ENCODE measurements at places on chromosomes 16 and 17. TPM values are rescaled to one million over a fixed set of nuclear protein-coding genes. Genes with fewer than 3 reads are reported as not detected.

- DNase-seq = no peak
Measured at GRCh38 chr17:39549747-39550573, 57.8 kb downstream of the NEUROD2 start.

CHMP6 gene
- polyA plus RNA-seq = 30.4 TPM

DNA sequence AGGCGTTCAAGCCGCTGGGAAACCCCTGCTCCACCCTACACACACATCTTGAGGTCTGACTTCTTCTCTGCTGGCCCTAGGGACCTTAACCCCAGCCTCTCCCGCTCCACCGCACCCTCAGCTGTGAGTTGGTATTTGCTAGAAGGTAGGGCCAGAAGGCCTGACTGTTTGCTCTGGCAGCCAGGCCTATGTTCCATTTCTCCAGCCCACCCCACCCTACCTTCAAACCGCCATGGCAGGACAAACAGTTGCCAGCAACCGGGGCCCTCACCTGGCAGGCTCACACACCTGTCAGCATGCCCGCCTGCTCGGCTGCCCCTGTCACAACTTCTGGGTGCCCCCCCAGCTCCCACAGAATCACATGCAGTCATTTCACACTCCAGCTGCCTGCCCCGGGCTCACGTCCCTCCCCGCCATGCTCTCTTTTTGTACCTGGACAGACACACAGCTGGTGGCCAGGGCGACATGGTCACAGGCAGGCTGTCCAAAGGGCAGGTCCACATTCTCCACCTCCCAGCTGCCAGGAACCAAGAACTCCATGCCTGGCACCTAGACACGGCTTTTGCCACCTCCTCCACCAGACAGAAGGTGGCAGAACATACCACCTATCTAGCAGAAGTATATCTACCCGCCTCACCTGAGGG is 2.6 kb upstream of the ATP2A3 start:
- no peak for DNase-seq

ZNF19 gene
- polyA plus RNA-seq = 14.3 TPM

DNA sequence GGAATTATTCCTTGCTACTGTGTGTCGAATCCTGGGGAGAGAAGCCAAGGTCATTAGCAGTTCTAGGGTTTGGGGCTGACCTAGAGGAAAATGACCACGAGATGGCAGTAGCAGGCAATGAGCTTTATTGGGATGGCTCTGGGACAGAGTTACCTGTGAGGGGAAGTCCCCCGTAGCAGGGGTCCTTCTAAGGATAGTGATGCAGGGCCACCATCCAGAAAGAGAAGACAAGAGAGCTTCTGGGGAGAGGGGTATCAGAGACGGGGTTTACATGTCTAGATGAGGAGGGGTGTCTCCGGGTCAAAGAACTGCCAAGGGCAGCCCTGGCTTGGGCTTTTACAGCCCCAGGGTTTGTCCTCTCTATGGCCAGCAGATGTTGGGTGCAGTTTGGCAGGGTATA is 6.4 kb upstream of the GGT6 start:
- DNase-seq = peak; percentile 76

GRCh38 chr17:29844339-29845048 is 85.5 kb downstream of the SSH2 start:
- no peak for DNase-seq

DNA sequence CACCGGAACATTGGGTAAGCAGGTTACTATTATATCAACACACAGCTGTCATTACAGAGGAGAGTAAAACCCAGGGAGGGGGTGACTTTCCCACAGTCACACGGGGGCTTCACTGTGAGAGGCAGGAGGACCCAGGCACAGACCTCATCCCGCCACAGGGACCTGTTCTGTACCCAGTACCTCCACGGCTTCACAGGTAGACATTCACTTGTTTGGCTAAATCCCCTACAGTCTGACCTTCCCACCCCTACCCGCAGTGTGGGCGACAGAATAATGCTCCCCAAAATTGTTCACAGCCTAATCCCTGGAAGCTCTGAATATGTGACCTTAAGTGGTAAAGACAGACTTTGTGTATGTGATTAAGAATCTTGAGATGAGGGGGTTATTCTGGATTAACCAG is 16.5 kb downstream of the LITAF start:
- DNase-seq = no peak

GRCh38 chr16:17951378-17951777 is 385.2 kb downstream of the NPIPA8 start:
- no peak for DNase-seq

TNFRSF13B gene
- not detected for polyA plus RNA-seq

GRCh38 chr17:38940404-38940803 is 15.0 kb downstream of the LASP1NB start:
- DNase-seq = no peak

GRCh38 chr16:1895949-1896675 is 22.1 kb downstream of the HS3ST6 start:
- no peak for DNase-seq

DNA sequence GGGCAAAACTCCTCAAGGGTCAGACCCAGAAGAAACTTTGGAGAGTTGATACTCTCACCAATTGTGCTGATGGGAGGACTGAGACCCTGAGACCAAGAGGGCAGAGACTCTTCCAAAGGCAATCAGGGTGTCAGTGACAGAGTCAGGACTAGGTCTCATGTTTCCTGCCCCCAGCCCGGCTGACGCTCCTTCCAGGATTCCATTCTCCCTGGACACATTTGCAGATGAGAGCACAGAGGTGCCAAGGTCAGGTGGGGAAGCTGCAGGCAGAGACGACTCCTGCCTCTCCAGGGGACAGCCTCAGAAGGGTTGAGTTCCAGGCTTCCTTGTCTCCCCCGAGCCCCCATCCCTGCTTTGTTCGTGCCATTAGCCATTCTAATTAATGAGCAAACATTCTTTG is 174.1 kb downstream of the WSCD1 start:
- no peak for DNase-seq

DNA sequence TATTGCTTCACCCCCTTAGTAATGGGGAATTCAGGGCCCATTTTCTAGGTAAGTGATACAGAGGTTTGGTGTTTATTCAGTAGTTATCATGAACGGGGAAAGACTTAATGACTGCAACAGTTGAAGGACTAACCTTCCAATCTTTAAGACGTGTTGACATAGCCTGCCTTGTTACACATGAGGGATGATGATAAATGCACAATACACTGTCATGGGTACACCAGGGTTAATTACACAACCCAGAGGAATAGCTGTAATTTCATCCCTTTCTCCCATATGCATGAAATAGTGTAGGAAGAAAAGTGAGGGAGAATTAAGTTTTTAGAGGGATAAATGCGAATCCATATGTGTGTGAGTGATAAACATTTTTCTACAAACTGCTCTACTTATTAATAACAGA is 10.7 kb downstream of the MYH4 start:
- DNase-seq = no peak

GRCh38 chr17:67105213-67105612 is 60.9 kb downstream of the CACNG1 start:
- no peak for DNase-seq

GRCh38 chr17:70271200-70271599 is 101.9 kb downstream of the KCNJ2 start:
- DNase-seq = no peak

C16orf89 gene
- polyA plus RNA-seq = 4.9 TPM

DNA sequence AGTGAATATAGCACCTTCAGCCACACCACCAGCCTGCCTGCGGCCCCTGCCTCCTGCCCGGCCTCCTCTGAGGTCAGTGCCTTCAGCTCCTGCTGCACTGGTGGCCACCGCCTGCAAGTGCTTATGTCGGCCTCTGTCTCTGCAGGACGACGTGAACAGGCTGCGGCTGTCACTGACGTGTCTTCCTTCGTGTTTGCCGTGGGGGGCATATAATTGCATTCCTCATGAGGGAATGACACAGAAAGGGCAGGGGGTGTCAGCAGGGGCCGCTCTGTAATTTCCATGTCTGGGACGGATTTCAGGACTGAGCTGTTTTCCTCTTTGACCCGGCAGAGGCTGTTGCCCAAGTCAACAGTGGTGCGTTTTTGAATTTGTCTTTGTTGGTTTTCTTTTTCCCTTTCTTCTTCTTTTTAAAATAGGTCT is 28.5 kb downstream of the CMIP start:
- DNase-seq = no peak

DNA sequence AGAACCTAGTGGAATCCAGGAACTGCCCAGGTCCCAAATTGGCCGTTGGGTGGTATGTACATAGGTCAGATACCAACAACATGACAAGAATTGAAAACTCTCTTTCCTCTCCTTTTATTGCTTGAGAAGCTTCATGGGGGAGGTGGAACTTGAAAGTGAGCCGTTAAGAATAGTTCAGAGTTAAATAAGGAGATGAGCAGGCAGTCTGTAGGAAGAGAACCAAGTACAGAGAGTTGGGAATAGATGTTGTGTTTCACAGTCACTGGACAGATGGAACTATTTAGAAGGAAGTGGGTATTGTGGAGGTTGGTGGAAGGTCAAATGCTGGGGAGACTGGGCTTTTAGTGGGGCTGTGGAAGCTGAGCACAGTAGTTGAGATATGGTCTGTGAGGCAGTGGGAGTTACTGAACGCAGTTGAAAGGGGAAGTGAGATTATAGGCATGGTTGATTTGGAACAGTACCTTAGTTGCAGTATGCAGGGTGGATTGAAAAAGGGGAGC is 26.4 kb downstream of the ARHGAP44 start:
- DNase-seq = no peak

CDH8 gene
- polyA plus RNA-seq = 5.5 TPM

KRT40 gene
- not detected for polyA plus RNA-seq

DNAI2 gene
- not detected for polyA plus RNA-seq

GRCh38 chr16:87470332-87470731 is 22.5 kb downstream of the ZCCHC14 start:
- DNase-seq = no peak

GRCh38 chr16:58418601-58419000 is 26.3 kb downstream of the GINS3 start:
- no peak for DNase-seq

- no peak for DNase-seq
Measured at GRCh38 chr17:43446773-43447172, 37.0 kb upstream of the DHX8 start.

GRCh38 chr16:66878067-66878466 is 2.2 kb upstream of the PDP2 start:
- no peak for DNase-seq

DNA sequence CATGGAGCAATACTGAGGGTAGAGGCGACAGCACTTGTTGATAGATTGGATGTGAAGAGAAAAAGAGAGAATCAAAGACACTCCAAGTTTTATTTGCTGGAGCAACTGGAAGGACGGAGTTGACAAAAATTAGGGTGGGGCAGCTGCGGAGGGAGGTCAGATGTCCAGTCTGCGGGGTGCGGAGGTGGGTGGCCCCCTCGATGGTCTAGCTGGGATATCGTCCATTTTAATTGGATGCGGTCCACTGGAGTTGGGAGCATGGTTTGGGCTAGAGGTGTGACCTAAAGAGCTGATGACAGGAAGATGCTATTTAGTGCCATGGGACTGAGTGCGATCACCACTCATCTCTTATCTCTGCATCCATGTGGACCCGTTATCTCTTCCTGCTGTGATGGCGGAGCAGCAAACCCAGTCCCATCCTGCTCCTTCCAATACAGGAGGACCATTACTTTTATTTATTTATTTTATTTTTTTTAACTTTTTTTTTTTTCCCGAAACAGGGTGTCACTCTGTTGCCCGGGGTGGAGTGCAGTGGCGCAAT is 48.3 kb upstream of the CBX4 start:
- DNase-seq = no peak

ITGB3 gene
- 20.7 TPM for polyA plus RNA-seq

VWA3A gene
- 1.6 TPM for polyA plus RNA-seq

DNA sequence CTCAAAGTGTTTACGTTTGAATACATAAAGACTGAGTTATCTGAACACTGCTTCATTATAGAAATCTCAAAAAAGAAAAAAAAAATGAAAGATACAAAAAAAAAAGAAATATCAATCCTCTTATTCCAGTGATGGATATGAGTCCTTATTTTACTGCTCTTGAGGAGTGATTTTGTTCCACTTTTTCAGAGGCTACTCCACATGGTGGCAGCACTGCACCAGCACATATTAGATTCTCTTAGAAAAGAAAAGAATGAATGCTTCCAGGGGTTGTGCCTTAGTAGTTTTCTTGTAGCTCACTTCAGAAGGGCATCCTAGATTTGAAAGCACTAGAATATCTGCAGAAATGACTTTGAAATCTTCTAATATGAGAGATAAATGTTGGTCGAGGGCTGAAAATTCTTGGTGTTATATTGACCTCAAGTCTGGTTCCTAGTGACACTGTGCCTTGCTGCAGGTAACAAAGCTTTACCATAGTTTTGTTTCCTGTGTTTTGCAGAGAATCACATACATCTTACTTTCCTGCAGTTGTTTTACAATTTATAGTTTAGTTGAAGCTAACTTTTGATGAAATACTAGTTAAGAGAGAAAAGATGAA is 25.9 kb downstream of the AP2B1 start:
- DNase-seq = no peak

- no peak for DNase-seq
Measured at GRCh38 chr17:3635474-3636153, 436 bp downstream of the SHPK start.

- no peak for DNase-seq
Measured at GRCh38 chr17:2865228-2865627, 69.0 kb downstream of the RAP1GAP2 start.

DNA sequence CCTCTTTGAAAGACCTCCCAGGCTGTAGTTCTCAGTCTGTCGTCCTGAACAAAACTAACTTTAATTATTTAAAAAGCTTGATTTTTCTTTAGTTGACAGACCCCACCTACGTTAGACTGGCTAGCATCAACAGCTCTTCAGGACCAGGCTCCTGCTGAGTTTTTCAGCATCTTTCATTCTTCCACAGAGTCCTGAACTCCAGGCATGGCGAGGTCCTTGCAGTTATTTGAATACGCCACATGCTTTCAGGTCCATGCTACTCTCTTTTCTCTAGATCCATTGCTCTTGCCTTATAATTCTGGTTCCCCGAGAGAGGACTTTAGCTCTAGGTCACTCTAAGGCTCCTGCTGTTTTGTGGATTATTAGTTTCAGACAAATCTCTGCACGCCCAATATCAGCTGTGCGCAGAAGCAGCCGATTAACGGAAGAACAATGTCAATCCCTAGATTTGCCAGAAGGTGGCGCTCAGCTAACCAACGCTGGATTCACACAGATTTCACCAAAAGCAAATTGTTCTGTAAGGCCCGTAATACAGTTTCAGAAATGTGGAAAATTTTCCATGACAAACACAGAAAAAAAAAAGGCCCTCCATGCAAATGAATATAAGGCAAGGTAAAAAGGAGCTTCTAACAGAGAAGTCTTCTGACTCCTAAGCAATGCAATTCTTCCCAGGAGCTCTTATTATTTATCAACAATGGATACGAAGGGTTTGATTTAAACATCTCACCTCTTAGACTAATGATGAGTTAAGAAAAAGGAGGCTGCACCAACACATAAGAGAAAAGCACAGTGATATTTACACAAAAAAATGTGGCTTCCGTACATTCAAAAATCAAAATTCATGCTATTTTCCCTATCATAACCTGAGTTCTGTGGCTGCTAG is 33.5 kb upstream of the BCO1 start:
- no peak for DNase-seq

C16orf46 gene
- 1.5 TPM for polyA plus RNA-seq

BAIAP3 gene
- polyA plus RNA-seq = 5.1 TPM

Data from right renal cortex interstitium (tissue), 3 donors.